Body of pancreas (tissue), 4 donors: ENCODE measurements at places on chromosomes 2 and 18. TPM values are rescaled to one million over a fixed set of nuclear protein-coding genes. Genes with fewer than 3 reads are reported as not detected.

DNA sequence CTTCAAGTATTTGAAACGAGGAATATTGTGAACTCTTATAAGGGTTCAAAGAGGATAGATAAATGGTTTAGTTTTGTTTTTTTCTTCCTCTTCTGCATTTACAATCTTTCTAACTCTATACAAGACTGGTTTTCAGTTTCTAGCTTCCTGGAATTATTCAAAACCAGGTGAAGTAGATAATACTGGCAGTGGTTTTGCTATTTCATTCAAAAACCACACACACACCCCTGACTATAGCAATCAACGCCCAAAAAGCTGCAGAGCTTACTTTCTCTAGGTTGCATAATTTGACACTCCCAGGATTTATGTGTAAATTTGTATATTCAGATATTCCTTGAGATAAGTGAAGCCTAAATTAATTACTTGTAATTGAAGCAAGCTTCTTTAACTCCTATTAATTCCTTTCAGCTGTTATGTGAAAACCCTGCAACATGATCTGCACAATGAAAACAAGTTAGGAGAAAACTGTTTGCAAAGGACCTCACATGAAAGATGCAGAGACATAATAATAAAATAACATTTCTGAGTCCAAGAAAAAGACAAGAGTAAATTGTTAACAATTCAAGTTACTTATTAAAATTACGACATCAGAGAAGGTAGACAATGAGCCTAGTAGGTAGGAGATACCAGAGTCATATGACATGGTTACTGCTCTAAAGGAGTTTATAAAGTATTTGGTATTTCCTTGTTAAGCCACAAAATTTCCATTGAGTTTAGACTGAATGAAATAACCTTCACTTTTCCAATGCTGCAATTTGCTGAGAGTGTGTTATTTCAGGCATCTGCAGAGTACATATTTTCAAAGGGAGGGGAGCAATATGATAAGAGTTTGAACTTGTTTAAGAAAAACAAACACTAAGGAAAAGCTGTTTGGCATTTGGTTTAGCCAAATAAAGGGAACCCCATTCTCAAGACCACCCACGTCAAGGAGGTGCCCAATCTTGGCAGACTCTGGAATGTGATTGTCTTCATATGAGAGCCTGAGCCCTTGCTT lies 1.6 kb upstream of the NFE2L2 start:
- no peak for DNase-seq

AGXT gene
- total RNA-seq, result not detected

NCK2 gene
- 42.8 TPM for total RNA-seq

ALPI gene
- not detected for total RNA-seq

GRCh38 chr2:65228263-65228750 lies 676 bp downstream of the ACTR2 start:
- DNase-seq, result no peak

DNA sequence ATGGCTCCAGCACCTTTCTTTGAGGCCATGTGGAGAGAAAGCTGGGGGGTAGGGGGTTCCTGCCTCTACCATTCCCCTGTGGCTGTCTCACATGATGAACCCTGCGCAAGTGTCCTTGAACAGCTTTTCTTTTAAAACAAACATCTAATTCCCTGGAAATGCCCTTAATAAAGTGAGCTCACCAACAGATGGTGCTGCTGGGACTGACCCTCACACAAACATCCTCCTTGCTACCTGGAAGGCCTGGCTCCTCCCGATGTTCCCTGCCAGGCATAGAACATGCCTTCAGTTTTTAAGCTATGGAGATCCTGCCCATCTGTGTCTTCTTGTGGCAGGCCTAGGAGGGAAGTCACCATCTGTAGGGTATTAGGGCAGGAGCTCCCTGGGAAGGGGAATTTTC lies 60.7 kb upstream of the GATA6 start:
- peak; percentile 41 for DNase-seq

GRCh38 chr2:130165293-130166016 lies 15.9 kb downstream of the SMPD4 start:
- DNase-seq, result no peak

POTEI gene
- under 0.01 TPM for total RNA-seq

DNA sequence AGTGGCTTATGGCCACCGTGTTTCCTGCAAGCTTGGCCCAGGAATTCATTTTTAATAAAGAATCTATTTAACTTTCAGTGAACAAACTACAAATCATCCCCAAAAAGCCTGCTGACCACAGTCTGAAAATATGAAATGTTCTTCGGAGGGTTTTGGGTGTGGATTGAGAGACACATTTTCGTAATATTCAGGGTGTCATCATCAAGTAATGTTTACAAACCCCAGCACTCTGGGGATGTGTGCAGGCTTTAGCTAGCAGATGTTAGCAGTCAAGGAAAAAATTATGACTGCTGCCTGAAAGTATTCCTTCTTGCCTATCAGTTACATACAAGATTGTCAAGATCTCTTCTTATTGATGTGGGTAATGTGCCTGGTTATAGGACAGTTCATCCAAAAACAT lies 143.9 kb upstream of the FN1 start:
- DNase-seq, result no peak

GRCh38 chr2:145066856-145067548 lies 547.1 kb upstream of the ZEB2 start:
- DNase-seq, result no peak

- no peak for DNase-seq
Measured at GRCh38 chr2:121796239-121796638, 40.8 kb downstream of the TSN start.

DNA sequence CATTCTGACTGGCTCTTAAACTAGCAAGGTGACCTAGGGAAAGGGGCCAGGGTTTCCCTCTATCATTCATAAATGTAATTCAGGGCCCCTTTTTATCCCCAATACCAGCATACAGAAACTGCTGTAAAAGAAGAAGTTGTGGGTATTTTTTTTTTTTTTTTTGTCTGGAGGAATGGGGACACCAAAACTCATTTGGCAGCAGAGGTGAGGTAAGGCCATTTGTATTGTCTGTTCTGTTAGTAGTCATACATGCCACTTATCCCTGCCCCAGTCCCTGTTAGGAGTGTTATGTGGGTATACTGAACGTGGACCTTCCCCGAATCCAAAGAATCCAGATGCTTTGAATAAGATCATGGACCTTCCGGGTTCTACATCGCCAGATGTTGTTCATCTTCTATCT lies 1.7 kb downstream of the SEPTIN2 start:
- no peak for DNase-seq

DNA sequence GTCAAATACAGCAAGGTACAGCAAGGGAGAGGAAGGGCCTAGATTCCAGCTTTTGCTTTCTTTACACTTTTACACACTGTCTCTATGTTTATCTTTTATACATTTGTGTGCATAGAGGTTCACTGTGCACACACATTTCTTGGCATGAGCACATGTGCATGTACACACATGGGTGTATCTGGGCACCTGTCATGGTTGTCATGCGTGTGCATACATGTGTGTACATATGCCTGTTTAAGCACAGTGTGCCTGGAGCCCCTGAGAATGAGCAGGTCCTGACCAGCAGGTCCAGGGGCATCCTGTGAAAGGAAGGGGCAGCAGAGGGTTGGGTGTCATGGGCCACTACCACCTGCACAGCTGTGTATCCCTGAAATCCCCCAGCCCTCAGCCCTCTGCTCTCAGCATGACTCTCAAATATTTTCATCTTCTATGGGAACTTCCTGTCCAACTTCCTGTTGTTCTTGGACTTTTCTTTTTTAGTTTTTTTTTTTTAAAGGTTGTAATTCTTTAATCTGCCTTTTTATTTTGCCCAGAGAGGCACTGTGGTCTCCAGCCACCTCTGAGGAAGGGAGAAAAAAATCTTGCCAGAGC lies 97.0 kb upstream of the EPAS1 start:
- DNase-seq, result no peak

LAMA1 gene
- total RNA-seq, result 0.99 TPM
